ENCODE measurements at places on chromosomes 1 and 21.

DNA sequence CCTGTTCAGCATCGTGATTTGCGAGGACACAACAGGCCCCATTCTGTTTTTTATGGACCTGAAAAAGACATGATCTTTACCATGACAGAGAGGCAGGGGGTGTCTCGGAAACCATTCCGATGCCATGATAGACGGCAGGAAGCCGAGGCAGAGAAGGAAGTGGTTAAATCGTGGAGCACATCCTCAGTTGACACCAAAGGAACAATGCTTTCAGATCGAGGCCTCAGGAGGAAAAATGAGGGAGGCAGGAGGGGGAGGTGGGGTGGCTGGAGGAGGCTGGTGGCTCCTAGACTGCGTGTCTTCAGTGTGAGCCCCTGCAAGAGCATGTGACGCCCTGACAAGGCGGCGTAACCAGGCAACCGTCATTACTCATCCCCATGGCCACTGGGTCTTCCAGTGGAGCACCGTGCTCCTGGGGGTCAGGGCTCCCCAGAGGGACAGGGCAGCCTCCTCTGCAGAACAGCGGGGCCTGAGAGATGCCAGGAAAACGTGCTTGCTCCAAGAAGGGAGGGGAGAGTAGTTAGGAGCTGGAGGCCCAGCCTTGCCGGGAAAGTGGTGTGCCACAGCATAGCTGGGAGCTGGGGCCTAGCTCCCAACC lies 172.8 kb upstream of the TMEM51 start:
- DNase-seq, result no peak

DNA sequence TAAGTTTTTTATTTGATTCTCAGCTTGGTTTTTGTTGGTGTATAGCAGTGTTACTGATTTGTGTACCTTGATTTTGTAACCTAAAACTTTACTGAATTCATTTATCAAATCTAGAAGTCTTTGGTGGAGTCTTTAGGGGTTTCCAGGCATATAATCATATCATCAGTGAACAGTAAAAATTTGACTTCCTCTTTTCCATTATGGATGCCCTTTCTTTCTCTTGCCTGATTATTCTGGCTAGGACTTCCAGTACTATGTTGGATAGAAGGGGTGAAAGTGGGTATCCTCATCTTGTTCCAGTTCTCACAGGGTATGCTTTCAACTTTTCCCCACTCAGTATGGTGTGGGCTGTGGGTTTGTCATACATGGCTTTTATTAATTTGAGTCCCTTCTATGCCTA lies 23.6 kb upstream of the MAB21L3 start:
- no peak for DNase-seq

DNA sequence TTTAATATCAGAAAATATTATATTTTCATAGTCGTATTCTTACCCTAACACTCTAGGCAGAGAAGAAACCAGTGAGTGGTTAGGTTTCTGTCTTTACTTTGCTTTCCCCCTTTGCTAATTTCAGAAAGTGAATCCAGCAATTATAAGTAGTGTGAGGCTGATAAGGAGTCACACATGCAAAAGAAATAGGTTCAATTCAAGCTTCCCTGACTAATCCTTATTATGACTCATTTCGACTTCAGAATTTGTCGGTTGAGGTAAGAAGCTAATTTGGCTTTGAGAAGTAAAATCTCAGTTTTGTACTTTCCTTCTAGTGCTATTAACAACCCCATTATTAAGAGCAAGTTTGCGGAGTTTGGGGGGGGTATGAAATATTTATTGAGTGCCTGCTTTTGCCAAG lies 22.4 kb downstream of the ESRRG start:
- no peak for DNase-seq

DNA sequence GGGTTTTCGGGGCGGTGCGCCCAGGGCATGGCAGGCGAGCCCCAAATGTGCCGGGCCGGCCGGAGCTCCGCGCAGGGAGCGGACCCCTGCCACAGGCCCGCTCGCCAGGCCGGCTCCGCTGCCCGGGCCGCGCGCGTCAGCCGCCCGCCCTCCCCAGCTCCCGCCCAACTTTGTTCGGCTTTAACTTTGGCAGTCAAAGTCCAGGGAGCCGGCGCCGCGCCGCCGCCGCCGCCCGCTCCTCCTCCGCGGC lies 488 bp downstream of the SLC35D1 start:
- DNase-seq, result no peak

- DNase-seq, result no peak
Measured at GRCh38 chr1:32592943-32593342, 53.7 kb downstream of the ZBTB8A start.

DNA sequence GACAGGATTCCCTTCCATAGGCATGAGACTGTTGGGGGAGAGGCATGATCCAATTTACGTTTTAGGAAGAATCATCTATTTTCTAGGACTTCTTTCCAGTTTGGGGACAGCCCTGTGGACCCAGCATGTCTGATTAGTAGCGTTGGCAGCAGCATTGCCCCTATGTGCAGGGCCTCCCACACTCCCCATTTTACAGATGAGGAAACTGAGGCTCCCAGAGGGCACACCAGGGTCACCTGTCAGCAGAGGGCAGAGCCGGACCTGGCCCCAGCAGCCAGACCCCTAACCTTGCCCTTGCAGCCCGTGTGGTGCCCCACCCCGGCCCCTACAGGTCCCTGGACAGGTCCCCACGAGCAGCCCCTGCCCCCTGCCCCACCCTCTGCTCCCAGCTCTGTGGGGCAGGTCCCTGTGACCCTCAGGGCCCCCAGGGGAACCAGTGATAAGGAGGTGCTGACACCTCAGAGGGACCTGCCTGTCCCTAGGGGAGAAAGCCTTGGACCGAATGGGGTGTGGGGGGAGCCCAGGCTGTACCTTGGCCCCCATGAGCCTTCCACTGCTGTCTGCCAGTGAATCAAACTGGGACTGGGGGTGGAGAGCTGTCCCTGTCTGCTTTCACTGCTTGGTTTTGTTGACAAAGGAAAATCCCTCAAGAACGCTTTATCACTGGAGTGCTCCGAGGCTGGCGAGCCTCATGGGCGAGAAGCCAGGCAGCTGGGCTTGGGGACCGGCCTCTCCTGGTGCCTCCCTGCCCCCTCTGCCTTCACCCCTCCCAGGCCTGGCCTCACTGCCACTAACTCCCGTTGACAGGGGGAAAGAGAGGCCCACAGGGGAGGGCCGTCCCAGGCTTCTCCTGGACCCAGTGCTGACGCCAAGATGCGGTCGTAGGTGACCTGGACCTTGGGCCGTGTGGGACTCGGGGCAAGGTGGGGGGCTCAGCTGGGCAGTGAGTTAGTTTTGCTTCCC lies 39.4 kb upstream of the CCDC27 start:
- no peak for DNase-seq

- no peak for DNase-seq
Measured at GRCh38 chr1:180544050-180544449, 14.7 kb upstream of the OVAAL start.

GRCh38 chr1:179976970-179977651 lies 22.5 kb downstream of the CEP350 start:
- no peak for DNase-seq

GRCh38 chr1:85396194-85396593 lies 68.8 kb downstream of the DDAH1 start:
- DNase-seq, result no peak

DNA sequence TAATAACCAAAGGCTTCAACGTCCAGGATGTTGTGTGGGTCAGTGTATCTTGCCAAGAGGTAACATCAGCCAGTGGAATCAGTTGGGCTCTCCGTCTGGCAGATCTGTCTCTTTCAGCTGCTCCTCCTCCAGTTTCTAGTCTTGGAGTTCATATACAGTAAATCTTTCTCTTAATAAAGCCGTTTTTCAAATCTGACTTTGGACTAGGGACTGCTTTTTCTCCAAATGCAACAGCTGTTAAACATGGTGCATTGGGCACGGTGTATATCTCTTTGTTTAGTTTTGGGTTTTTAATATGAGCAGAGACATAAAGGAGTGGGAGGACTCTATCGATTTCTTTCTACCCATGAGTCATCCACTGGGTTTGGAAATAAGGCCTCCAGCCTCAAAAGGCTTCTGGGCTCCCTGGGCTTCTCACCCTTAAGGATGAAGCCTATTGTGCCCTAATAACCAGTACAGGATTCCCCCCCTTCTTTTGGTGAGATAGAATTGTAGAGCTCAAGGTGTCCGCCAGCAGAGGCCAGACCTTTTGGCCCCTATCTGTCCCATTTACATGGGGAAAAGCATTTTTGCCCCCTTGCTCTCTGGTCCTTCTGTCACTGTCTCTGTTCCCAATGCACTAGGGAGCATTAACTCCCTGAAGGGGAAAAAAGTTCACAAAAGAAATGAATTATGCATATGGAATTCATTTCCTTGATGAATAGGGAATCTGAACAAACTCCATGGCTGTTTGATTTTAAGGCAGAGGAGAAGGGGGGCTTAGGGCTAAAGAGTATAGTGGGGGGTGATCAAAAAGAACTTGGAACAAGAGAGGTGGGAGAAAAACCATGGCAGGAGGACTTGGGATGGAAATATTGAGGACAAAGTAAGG lies 86.0 kb downstream of the PBX1 start:
- DNase-seq, result no peak
